ENCODE measurements at places on chromosomes 13 and 19.

DNA sequence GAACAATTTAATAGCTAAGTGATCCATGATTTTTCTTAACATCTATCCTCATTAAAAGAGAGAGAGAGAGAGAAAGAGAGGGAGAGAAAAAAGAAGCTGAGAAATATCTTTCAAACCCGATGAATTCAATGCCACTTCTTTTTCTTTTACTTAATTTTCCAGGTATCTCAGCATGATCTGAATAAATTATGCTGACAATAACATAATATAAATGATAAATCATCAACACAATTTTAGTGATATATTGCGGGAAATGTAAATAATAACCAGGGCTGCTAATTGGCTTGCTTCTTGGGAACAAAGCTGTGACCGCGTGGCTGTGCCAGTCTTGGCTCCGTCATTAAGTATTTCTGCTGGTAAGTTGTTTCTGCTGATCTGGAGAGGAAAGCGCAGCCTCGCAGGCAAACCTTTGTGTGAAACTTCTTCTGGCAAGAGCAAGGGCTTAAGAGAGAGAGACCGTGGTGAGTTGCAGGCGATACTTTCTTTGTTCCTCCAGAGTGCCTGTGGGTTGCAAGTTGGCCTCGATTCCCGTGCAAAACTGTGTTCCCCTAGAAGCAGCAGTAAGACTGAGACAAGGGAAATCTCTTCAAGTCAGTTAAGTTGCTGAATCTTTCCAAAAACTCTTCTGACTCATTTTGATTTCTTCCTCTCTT is 489.1 kb upstream of the TSHZ3 start:
- DNase-seq, result no peak

DNA sequence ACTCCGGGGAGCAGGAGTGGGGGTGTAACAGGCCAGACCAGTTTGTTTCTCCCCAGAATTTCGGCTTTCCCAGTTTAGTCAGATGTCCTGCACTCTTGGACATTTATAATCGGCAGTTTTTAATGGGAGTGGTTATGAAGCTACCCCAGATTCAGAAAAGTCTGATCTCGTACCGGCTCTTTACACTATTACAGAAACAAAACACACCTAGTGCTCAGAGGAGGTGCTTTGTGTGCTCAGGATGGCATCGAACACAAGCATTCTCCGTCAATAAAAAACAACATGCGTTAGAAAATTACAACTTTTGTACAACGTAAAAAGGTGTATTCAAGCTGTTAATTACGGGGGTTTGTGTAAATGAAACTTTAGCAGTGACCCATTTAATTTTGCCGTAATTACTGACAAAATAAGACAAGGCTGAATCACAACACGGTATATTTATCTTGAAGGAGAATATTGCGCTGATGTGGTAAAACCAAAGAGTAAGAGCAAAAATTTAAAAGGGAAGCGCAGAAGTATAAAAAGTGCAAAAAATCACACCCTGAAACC is 6.6 kb upstream of the SOX1 start:
- no peak for DNase-seq

GRCh38 chr13:98345107-98345935 is 168.3 kb upstream of the RNF113B start:
- no peak for DNase-seq

DNA sequence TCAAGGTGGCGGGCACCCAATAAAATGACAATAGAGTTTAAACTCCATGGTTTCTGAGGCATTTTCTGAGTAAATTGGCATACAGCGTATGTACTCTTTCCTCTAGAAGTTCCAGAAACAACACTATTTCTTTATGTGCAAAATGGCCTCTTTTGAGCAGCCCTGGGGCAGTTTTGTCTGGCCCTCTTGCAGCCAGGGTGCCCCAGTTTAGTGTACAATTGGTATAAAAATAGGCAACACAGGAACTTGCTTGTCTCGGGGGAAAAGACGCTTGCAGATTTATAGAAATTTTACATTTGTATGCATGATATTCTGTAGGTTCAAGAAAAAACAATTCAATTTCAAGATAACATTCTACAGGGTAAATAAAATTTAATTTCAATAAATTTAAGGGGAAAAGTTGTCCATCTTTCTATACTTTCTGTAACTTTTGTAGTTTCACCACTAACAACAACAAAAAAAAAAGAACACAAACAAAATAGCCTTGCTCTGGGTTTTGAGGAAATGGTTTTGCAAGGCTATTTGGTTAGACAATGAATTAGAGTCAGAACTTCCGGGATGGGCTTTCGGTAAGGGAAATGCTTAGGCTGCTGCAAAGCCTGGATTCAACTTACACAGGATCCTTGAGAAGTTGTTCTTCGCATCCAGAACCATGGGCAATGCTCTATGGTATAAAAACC is 45.3 kb downstream of the LRCH1 start:
- DNase-seq, result no peak

DNA sequence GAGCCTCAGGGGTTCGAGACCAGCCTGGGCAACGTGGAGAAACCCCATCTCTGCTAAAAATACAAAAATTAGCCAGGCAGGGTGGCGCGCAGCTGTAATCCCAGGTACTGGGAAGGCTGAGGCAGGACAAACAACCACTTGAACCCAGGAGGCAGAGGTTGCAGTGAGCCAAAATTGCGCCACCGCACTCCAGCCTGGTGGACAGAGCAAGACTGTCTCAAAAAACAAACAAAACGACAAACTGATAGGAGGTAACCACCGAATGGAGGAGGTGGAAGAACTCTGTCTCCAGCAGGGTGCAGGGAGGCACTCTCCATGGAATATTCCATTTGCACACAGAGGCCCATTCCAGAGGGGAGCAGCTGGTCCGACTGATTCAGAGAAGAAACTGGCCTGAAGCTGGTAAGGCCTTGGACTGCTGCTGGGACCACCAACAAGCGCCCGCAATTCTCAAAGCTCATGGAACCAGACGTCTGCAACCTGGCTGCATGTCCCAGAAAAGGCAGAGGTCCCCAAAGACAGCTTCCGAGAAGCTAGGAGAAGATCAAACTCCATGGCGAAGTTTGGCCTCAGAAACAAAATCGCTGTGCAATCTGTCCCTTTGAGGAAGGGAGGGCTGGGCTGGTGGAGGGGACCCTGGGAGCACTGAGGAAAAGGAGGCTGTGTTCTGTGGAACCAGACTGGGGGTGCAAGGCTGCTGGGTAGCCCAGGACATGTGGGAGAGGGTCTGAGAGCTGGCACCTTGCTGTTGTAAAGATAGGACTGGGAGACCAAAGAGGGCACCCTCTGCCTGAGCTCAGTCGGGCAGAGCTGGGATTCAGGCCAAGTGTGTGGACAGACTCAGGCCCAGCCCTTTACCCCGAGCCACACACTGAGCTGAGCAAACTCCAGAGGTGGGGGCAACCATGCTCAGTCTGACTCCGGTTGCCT is 35.2 kb downstream of the SLC25A42 start:
- no peak for DNase-seq

GRCh38 chr19:18496167-18496979 is 25.5 kb downstream of the ELL start:
- peak; percentile 44 for DNase-seq

- DNase-seq, result no peak
These were observed 67.8 kb upstream of the RGCC start for GRCh38 chr13:41389580-41389979.

GRCh38 chr13:61410669-61411297 is 4.9 kb downstream of the PCDH20 start:
- DNase-seq, result no peak

DNA sequence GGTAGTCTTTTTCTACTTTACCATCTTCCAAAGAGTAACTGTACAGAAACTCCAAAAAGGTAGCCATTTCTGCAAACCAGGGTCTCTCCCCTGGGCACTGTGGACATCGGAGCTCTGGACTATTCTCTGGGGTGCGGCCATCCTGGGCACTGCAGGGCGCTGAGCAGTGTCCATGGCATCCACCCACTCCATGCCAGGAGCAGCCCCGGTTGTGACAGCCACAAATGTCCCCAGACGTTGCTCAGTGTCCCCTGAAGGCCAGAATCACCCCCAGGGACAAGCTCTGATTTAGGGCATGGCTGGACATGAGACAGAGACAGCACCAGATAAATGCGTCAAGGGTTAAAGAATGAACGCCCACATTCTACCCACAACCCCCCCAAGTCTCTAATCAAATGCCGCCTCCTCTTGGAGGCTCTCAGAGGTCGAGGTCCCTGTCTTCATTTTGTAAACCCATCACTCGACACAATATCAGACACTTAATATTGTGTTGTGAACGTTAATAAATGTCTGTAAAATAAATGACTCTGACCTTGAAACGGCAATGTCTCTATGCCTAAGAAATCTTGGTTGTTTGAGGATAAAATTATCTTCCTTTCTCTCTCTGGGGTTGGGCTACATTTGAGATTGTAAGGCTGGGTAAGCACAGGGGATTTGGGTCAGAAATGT is 8.9 kb downstream of the GNG7 start:
- no peak for DNase-seq

GRCh38 chr13:110268576-110269185 is 38.3 kb downstream of the COL4A1 start:
- DNase-seq, result no peak

GRCh38 chr13:95703576-95703975 is 26.6 kb downstream of the DNAJC3 start:
- no peak for DNase-seq

DNA sequence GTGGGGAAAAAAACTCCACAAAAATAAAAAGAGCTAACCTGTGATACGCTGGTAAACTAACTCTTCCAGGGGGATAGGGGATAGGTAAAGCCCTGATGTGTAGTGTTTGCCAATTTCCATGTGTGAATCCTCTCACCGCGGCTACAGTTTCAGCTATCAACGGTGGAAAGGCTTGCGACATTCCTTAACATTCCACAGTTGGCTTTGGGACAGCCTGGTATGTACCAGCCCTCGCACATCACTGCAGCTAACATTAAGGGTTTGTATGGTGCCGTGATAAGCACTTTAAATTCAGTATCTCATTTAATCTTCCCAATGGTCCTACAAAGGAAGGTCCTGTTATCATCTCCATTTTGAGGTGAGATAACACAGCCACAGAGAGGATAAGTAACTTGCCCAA is 112.4 kb downstream of the KATNAL1 start:
- no peak for DNase-seq

DNA sequence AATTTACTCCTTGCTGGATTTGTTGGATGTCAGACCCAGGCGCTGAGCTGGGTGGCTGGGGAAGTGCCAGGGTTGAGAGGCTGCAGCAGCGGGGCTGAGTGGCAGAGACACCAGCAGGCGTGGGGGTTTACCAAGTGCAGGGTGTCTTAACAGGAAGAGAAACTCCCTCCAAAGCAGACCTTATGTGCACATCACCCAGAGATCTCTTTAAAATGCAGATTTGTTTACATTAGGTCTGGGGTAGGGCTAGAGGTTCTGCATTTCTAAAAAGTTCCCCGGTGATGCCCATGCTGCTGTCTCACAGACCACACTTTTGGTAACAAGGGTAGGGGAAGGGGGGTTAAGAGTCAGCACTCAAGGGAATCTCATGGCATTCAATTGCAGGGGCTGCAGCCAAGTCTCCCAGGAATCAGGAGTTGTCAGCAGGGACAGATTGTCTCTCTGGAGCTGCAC is 80.7 kb upstream of the OLFM4 start:
- DNase-seq, result peak; percentile 30

GRCh38 chr19:54376610-54377285 is 12.0 kb upstream of the LAIR1 start:
- no peak for DNase-seq

DNA sequence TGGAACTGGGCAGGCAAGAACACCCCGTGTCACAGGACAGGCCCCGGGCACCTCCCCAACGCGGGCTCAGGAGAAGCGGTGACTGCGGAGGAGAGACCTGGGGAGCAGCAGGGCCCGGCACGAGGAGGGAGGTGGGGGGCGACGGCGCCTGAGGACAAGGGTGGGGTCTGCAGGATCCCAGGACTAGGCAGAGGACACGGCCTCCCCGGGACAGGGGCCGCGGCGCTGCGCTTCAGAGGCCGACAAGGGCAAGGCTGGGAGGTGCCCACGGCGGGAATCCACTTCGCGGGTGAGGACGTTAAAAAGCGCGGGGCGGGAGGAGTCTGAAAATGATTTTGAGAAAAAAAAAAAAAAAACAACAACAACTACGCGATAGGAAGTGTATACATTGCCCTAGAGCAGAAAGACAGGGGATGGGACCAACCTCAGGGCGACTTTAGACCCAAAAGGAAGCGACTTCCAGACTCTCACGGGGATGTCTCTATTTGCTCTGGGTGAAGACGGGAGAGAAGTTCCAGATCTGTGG is 44.9 kb downstream of the ZNF611 start:
- DNase-seq, result peak; percentile 9
